CD4-positive, alpha-beta memory T cell (primary cell): ENCODE measurements at places on chromosomes 6 and 20.

DNA sequence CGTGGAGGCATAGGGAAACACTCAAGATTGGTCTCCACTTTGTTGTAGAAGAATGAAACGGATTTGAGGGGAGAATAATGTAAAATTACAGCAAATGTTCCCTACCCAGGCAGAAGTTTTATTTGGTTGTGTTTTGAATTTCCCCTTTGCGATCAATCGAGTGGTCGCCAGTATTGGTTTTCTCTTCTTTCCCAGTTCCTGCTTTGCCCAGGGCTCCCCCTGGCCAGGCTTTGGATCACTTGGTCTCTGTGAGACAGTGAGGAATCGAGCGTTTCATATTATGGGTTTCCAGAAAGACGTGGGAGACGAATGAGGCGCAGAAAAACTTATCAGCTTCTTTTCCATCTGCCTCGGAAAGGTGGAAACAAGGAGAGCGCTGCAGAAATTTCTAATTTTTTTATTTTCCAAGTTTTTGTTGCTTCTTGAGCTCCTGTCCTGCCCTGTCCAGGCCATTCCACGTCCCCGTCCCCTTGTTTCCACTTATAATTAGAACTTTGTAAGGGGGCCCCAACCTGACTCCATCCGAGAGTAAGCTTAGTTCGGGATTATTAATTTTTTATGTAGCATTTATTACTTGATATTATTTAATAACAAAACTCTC, 7.5 kb upstream of the TBX18 start:
- DNase-seq = no peak

- DNase-seq = no peak
Measured at GRCh38 chr6:137402143-137402680, 92.0 kb downstream of the OLIG3 start.

DNA sequence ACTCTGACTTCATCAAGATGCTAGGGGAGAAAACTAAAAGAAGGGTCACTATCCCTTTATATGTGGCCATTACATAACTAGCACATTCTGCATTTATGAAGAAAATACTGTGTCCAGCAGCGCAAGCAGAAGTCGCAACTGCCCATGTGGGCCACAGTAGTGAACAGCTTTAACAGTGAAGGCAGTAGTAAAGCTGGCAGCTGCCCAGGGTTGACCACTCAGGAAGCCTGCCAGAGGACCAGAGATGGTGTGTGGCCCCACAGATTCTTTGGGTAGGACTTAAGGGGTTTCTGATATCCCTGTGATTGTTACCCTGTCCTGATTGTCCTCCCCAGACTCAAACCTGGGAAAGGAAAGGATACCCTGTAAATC, 88.3 kb upstream of the NT5E start:
- no peak for DNase-seq

DNA sequence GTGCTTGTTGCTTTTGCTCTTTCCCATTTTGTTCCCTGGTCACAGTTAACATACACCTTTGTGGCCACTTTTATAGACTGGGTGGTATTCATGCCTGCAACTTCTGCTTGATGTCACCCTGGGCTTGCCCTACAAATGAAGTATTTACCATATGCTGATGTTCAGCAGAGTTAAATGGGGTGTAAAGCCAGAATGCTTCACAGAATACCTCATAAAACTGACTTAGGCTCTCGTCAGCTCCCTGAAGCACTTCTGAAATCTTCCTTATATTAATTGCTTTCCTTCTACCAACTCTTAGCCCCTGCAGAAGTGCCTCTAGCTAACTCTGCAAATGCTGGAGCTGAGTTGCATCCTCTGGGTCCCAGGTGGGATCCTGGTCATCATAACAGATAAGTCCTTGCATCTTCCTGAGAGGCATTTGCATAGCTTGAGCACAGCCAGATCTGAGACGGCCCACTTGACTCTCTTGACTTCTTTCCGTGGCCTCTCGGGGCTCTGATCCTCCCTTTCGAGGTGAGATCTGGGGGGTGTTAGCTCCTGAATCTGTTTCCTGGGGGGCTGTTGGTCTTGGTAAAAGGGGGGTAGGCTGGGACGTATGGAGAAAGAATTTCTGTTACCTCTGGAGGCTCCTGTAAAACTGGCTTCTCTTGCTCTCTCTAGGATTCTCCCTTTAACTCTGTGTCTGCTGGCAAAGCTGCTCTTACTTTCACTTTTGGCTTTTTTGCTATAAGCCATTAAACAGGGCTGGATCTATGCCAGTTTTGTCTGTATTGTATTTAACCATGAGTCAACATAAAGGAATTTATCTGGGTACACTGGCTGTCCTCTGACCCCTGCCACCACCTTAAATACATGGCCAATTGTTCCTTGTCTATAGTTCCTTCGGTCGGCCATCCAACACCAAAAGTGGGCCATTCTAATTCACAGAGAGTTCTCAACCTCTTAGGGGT, 223.0 kb upstream of the SYNCRIP start:
- DNase-seq = no peak

DNA sequence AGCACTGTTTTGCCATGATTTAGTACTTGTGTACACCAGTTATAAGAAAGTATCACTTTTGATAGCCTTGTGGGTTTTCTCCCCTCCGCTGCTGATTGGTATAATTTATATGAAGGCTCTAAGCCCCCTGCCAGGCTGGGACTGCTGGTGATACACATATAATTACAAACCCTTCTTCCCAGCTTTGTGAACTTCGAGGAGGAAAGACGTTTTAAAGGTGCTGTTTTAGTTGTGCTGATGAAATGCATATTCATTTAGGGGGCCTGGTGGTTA, 246.2 kb downstream of the TAF4 start:
- no peak for DNase-seq

DNA sequence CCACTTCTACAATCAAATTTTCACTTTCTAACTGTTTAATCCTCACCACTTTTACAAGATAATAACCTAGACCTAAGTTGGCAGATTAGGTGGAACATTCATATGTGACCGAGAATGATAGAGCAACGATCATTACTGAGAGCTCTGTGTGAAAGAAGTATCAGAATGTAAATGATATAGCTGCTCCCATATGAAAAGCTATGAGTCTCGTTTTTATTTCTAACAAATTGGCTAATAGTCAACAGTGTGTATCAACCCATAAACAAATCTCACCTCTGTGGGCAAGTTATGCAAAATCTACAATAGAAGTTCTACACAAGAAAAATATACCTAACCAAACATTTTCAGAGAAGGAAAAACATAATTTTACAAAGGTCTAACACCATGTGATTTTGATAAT, 3.7 kb downstream of the LGSN start:
- no peak for DNase-seq

- DNase-seq = no peak
Measured at GRCh38 chr6:88360203-88360797, 194.2 kb upstream of the CNR1 start.

GRCh38 chr6:12150812-12151432, 138.8 kb downstream of the HIVEP1 start:
- peak; percentile 20 for DNase-seq

GRCh38 chr6:73667798-73668197, 14.0 kb upstream of the SLC17A5 start:
- DNase-seq = no peak

- peak; percentile 28 for DNase-seq
Measured at GRCh38 chr6:137928286-137928685, 61.2 kb downstream of the TNFAIP3 start.

DNA sequence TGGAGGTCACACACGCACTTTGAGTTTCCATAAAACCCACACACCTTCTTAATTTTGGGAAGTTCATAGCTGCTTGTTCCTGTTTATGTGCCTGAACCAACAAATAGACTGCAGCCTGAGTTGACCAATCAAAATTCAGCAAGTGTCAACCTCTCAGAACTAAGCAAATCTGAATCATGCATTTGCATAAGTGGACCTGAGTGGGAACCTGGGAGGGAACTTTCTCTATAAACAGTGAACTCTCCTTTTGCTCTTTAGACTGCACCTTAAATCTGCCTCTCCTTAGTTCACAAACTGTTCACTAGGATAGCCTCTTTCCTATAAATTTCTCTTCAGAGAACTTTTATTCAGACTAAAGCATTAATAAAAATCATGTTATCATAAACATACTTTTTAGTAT, 37.9 kb downstream of the SLC17A1 start:
- no peak for DNase-seq

- no peak for DNase-seq
Measured at GRCh38 chr6:5279891-5280338, 18.6 kb downstream of the FARS2 start.

DNA sequence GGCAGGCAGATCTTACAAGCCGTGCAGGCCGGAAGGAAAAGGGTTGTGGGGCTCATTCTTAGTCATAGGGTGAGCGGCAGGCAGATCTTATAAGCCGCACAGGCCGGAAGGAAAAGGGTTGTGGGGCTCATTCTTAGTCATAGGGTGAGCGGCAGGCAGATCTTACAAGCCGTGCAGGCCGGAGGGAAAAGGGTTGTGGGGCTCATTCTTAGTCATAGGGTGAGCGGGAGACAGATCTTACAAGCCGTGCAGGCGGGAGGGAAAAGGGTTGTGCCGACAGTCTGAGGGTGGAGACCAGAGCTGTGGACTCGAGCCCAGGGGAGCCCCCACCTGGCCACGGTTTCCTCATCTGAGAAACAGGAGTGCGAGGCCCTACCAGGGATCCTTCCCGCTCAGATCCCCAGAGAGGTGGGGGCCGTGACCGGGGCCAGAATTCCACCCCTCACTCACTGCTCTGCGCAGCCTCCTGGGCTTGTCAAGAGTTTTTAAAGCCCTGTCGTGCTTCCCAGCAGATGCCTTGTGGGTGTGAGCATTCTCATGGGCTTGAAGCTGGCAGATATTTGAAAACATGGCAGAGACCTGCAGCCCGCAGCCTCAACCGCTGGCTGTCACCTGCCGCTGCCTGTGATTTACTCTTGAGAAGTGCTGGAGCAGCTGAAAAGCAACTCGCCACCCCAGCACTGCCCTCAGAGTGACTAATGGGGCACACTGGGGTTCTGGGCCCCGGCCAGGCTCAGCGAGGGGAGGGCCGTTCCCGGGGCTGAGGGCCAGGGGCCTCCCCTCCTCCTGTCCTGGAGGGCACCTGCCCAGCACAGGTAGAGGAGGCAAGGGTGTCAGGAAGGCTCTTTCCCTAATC, 31.9 kb downstream of the NTSR1 start:
- peak; percentile 87 for DNase-seq

DNA sequence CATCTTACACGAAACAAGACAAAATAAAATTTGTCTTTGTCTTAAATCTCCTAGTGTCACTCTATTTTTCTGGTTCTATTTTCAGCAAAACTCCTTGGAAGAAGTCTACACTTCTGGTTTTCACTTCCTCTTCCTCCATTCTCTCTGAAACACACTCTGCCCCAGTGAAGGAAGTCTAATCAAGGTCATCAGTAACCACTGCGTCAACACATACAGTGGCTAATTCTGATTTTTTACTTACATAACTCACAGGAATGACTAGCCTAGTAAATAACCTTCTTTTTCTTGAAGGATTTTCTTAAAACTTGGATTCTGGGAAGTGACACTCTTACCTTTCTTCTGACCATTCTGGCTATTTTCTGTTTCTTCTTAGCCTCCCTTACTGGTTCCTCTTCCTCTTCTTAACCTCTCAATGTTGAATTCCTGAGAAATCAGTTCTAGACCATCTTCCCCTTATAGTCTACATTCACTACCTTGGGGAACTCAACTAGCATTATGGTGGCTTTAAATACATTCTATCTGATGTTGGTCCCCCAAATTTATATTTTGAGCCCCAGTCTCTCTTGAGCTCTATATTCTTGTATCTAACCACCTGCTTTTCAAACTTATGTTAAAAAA, 37.5 kb downstream of the AIG1 start:
- peak; percentile 46 for DNase-seq

DNA sequence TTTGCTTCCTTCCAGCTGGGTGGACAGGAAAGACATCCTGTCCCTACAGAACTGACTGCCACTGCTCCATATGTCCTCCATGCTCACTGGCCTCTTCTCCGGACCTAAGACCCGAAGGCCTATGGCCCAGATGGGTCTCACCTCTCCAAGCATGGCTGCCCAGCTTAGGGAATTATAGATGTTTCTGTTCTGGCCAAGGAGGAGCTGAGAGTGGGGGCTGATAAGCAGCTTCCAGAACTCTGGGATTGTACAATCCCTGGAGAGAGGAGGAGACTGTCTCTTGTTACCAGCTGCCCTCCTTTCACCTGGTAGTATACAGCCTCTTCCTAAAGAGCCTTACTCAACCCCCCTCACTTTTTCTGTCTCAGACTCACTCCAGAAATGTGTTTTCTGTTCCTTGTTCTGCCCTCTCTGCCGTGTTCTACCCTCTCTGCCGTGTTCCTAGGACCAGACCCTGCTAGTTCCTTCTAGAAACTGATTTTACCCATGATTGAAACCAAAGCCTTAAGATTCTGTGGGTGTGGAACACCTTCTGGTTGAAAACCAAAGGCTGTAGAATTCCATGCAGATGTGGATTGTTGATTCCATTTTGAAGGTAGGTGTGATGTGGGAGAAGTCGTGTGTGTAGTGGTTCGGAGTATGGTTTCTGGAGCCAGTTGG, 28.7 kb downstream of the ANKS1A start:
- no peak for DNase-seq

DNA sequence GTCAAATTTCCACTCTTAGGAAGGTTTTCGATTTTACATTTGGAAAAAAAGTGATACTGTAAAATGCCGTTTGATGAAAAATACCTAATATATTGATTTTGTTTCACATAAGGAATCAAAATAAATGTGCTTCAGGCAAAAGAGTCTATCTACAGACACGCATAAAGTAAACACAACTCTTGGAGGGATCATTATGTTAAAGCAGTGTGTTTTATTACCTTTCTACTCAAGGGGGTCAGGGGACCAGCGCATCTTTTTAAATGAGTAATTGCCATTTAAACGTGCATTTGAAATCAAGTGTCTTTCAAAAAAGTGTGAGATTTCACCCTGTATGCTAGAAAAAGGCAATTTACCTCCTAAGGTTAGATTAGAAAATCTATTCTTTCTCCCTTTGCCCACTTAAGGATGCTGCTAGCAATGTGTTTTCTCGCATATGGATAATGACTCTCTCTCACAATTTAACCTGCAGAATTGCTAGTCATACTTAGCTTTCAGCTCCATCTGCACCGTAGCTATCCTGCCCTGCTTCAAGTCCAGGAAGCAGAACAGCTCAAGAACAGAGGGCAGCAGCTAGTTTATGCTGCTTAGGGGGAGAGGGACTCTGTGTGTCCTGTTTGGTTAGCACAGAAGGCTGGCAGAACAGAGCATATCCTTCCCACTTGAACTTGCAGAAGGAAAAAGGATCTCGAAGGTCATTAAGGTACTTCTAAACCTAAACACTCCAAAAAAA, 35.0 kb downstream of the NKAIN2 start:
- no peak for DNase-seq

- no peak for DNase-seq
Measured at GRCh38 chr6:84763886-84764331, 489 bp downstream of the TBX18 start.
